ENCODE measurements at places on chromosomes 4 and X.

DNA sequence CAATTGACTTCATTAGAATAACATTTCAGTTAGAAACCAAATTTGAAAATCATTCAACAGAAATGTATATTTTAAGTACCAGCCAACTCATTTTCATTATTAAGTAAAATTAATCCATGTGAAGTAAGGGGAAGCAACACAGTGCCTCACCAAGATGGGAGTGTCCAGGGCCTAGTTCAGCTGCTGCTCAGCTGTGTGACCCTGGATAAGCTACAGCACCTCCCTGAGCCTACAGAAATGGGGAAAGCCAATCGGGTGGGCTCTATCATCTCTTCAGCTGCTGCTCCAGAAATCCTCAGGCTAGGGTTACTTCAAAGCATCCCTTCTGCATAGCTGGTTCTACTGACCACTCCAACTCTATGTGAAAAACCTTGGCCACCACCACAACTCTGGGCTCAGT lies 18.7 kb downstream of the DCHS2 start:
- DNase-seq, result no peak

DNA sequence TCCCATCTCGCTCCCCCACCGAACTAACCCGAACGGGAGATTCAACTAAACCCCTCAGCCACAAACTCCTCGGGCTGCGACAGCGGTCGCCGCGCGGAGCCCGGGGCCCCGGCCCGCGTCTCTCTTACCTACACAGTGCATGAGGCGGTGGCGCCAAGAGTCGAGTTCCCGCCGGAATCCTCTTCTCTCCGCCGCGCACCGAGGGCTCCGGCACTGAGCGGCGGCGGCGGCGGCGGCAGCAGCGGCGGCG lies 160 bp downstream of the LCORL start:
- no peak for DNase-seq

DNA sequence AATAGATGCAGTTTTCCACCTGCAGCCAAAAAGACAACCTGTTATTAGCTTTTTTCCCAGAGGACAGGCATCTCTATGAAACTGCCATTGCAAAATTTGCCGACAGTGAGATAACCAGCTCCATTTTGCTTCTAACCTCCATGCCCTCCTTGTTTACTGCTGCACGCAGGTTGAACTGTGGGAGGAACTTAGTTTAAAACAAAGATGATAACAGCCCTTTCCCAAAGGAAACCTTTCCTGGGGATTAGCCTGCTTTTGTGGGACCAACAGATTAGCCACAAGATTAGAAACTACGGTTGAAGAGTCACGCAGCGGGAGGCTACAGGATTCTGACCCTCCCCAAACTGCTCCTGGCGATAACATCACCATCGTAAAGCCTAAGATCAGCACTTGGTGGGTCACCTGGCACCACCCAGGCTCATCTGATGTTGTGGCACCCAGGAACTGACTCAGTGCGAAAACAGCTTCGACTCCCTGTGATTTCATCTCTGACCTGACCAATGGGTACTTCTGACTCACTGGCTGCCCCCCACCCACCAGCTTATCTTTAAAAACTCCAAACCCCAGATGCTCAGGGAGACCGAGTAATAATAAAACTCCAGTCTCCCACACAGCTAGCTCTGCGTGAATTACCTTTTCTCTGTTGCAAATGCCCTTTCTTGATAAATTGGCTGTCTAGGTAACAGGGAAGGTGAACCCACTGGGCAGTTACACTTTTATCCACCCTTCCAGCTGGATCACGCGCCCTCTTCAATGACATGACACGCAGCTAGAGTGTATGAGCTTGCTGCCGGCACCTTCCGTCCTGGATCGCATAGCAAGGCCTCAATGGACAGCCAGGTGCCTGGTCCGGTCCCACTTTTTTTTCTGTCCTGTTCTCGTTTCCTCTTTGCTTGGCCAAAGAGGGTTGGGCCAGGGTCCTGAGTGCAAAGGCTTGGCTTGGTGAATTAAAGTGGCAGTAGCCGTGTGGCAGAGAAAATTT lies 27.2 kb downstream of the NOP14 start:
- DNase-seq, result peak; percentile 25

GRCh38 chr4:125951261-125951887 lies 636.6 kb downstream of the FAT4 start:
- DNase-seq, result no peak

GRCh38 chr4:3291969-3292570 lies 751 bp upstream of the RGS12 start:
- no peak for DNase-seq
